ENCODE measurements at places on chromosomes 11 and 22.

- no peak for DNase-seq
Measured at GRCh38 chr11:65537620-65538231, 12.8 kb downstream of the SCYL1 start.

- DNase-seq, result no peak
Measured at GRCh38 chr11:32024948-32025347, 65.9 kb upstream of the RCN1 start.

GRCh38 chr22:42994917-42995562 is 19.9 kb downstream of the PACSIN2 start:
- DNase-seq, result no peak

GRCh38 chr22:50302564-50302963 is 4.9 kb downstream of the PLXNB2 start:
- DNase-seq, result no peak

DNA sequence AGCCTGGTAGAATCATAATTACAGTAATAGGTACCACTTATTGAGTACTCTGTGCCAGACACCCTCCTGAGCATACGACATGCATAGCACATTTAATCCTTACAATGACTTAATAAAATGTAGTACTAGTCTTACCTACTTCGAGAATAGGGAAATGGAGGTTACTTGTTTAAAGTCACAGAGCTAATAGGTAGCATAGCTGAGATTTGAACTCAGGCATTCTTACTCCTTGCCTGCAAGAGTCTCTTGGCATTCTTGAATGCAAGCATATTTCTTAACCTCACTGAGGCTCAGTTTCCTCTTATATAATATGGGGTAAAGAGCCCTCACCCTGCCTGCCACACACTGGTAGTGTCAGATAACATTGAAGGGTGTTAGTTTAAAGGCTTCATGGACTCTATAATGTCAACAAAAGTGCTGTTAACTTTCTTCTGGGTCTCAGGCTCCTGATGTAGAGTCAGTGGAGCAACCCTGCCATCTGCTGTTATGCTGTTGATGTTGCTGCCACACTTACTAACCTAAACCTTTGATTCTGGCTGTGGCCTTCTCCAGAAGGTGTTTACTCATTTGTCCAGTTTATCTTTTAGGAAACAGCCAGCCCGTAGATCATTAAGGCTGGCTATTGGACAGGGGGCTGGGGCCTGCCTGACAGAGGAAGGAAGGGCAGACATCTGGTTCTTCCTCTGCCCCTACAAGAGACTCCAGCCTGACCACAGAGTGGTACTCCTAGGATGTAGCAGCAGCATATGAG is 18.9 kb downstream of the LIMK2 start:
- DNase-seq, result no peak

DNA sequence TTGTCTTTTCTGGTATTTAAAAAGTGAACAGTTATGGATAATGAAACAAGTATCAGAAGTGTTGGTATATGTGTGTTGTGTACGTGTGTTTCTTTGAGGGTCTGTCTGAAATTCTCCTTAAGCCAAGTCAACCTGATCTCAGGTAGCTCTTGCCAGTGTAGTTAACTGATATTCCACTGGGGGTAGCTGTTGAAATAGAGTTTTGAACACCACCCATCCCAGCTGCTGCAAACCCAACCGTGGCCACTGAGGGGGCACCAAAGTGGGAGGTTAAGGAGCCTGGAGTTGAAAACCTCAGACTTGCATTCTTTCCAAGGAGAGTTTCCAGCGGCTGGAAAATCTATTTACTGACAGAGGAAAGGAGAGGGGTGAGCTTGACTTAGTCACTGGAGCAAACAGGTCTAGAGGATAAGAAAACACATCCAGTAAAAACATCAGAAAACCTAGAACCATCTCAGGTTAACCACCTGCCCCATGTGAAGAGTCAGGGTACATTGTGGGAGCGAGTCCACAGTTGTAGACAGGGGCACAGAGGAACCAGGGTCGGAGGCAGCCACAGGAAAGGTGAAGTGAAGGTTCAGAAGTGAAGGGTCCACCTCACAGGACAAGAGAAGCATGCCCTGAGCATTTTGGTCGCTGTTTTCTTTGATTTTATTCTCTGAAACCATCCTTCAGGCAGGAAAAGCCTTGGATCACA is 8.8 kb upstream of the CUL5 start:
- DNase-seq, result no peak

- no peak for DNase-seq
Measured at GRCh38 chr22:27420817-27421361, 380.7 kb downstream of the MN1 start.

- DNase-seq, result no peak
Measured at GRCh38 chr11:45801723-45802315, 3.1 kb upstream of the SLC35C1 start.

DNA sequence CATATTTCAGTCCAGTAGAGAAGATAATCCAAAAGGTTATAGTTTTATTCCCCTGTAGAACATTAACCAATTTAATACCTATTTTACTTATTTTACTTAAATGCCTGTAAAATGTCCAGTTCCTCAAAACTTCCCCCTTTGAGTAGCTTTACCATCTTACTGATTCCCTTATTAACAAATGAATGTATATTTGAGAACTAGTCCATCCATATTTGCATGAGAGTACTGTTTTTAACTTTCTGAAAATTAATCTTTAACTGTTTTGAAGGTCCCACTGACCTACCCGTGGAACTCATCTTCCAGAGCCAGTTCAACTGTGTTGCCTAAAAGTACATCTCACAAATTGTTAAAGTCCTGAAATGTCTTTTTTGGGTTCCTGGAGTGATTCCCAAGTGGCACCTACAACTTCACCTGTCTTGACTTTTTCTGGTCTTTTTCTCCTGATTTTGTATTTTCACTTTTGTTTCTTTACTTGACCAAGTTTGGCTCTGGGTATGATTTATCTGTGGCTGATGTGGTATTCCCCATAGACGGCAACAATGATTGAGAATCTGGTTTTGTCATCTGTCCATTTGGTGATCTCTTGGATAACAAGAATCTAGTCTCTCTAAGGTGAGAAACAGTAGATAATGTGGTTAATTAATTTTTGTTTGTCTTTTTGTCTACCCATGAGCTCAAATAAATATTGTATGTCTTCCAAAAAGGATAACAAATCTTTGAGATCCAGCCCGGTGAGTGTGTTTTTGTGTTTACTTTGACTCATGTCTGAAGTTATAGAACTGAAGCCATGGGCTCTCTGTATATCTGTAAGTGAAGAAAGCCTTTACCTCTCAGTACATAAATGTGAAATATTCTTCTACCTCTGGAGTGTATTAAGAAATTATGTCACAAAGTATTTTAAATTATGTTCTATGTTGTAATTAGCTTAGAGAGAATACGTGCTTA is 174.2 kb downstream of the ETS1 start:
- DNase-seq, result no peak

GRCh38 chr11:104968355-104968855 is at the start of gene CASP4:
TSS of gene CASP4 (minus strand) at chr11:104968574. CDS start at chr11:104968525, 49 bp downstream.
- DNase-seq, result no peak

- DNase-seq, result no peak
Measured at GRCh38 chr11:47971501-47971900, 8.9 kb upstream of the PTPRJ start.

DNA sequence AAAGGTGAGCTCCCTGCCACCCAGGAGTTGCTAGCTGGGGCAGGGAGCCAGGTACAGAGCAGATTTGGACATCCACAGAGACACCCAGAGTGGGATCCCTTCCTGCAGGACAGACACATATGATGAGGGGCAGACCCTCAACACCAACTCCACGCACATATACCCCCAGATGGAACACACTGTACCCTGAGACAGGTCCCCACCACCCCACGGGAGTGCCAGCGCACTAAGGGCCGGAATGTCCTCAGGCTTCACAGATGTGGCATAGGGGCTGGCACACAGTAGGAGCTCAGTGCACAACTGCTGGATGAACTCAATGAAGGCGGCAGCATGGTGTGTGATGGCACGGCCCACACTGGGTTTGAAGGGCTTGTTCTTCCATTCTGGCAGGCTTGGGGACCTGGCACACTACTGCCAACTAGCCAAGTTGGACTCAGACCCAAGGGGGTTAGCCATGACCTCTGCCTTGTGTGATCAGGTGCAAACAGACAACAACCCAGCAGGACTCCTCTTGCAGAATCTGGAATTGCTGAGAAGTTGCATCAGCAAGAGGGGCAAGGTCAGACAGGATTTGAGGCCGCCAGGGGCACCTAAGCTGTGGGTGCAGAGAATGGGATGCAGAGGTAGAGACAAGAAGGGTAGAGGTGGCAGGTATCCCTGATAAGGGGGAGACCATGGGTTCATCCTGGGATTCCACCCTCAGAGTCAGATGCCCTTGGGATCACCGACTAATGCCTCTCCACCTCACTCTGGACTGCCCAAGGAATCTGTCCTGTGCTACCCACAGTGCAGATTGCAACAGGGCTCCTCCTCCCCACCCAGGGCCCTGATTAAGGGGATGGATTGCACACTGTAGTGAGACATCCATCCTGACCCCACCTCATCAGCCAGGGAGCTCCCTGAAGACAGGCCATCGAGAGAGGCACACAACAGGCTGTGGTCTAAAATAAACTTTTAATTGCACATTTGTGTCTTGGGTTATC is 2.4 kb downstream of the C22orf15 start:
- DNase-seq, result no peak

DNA sequence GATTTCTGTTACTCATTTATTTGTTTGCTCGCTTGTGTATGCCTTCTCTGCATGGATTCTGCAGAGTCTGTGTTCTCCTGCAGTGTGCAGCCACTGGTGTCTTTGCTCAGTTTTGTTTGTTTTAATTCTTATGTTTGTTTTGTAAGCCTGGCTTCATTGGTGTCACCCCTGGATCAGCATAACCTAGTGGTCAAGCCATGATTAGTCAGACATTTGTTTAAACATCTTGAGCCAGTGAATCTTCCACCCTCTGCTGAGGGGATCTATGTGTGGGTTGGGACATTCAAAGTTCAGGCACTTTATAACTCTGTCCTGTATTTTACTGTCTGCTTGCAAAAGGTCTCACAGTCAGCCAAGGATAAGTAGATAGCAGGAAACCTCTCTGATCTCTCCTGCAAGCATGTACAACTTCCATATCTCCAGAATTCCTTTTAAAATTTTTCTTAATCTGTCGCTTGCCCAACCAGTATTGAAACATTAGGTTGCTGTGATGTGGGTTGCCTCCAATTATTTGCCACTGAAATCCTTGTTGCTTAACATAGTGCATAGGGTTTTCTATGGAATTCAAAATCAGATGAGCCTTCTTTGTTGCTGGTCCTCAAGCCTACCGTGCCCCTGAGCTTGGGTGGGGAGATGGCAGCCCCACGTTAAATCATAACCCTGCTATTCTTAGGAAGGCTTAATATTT is 86.8 kb downstream of the KCNQ1OT1 start:
- no peak for DNase-seq

GRCh38 chr22:31139066-31139465 is 1.2 kb downstream of the PLA2G3 start:
- no peak for DNase-seq

DNA sequence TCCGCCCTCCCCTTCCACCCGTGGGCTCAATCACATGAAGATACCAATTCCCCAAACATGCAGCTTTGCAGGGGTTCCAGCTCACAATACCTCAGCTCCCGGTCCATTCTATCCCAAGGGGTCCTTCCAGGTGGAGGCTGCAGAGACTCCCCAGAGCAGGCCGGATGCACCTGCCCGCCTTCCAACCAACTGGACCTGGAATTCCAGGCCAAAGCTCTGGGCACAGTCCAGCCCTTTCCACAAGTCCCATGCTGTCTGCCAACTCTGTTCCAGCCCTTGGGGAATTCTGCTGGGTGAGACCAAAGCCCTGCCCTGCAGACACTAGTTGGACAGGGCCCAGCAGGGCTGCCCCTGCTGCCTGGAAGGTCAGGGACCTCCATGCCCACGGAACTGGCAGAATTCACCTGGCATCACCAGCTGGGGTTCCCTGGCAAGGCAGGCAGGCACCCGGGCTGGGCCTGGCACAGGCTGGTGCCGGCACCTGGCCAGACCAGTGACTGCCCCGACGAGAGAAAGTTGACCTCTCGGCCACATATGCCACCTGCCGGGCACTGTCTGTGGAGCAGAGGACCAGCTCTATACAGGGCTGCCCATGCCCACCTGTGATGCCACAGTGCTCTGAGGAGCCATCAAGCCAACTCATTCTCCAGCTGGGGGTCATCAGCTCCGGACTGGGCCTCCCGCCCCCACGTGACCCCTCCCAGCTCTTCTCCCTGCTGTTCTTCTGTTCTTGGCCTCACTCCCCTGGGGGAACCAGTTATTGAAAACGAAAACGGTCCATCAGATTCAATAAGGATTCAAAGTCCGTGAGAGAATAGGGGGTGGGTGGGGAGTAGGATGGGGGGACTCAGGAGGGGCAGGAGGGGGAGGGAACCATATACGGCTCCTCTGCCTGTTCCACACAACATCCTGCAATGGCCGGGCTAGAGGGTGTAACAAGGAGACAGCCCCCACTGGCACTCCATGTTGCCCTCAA is 4.7 kb downstream of the SYT7 start:
- DNase-seq, result no peak

DNA sequence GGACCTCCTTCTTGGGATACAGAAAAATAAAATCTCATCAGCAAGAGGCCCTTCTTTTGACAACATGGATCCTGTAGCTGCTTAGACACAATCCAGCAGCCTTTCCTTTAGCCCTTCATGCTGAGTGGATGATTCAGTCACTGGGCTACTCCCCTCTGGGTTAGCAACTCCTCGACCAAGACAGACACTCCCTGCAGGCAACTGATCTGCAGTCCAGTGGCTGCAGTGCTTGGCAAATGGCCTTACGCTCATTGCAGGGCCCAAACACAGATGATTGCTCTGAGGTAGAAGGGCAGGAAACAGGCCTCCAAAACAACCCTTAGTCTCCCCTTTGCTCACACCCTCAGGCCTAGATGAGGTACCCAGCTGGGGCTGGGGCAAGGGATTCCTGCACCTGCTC is 73.2 kb upstream of the OPCML start:
- no peak for DNase-seq

- no peak for DNase-seq
Measured at GRCh38 chr11:9046481-9046880, 42.7 kb upstream of the NRIP3 start.

DNA sequence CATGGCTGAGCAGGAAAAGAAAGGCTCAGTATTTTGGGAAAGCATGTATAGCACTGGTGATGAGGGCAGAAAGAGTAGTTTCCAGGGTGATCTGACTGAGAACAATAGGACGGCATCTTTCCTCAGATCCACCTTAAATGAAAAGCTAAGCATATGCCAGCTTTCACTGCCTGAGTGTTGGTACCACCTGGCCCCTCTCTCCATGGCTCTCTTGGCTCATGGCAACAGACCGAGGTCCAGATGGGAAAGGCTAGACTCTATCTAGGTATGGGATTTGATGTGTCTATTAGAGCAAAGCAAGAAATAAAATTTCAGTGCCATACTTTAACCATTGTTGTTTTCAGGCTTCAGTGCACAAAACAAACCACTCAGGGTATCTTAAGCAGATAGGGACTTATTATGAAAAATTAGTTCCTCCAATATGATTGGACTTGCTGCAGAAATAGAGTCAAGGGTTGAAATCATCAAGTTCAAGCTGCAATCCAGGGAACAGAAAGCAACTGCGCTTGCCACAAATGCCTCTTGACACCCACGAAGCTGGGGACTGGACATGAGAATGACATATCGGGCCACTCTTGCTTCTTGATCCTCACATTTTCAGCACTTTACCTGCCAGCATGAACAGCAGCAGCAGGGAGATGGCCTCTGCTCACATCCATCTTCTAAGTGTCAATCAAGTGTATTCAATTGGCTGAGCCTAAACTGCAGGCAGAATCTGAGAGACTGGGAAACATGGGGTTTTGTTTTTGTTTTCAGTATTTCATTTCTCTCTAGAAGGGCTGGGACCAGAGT is 64.0 kb upstream of the SNX19 start:
- DNase-seq, result no peak

GRCh38 chr11:84014539-84014938 is 728.4 kb upstream of the CCDC90B start:
- no peak for DNase-seq
